ENCODE measurements at places on chromosomes 4 and X.

- DNase-seq, result no peak
Observed at GRCh38 chr4:120218981-120219380, 152.3 kb upstream of the MAD2L1 start.

- DNase-seq, result no peak
Observed at GRCh38 chr4:18608908-18609533, 587.5 kb upstream of the LCORL start.

- no peak for DNase-seq
Observed at GRCh38 chr4:182768838-182769237, 148.3 kb downstream of the DCTD start.

GRCh38 chr4:112031712-112032328, 113.4 kb upstream of the FAM241A start:
- DNase-seq, result no peak

DNA sequence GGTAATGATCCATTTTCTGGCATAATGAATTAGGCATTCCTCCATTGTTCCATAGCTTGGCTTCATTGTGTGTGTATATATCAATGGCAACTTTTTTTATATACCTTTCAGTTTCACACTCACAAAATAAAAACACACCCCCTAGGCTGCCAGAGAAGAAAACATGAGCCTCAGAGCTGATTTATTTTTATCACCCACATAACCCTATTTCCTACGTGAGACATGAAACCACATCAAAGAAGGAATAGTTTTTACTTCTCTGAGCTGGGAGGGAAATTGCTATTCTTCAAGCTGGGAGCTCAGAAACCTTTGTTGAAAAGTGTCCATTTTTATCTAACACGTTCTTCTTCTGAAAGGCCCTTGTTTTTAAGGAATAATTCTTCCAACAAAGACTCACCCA, 126.7 kb upstream of the RAI2 start:
- no peak for DNase-seq

DNA sequence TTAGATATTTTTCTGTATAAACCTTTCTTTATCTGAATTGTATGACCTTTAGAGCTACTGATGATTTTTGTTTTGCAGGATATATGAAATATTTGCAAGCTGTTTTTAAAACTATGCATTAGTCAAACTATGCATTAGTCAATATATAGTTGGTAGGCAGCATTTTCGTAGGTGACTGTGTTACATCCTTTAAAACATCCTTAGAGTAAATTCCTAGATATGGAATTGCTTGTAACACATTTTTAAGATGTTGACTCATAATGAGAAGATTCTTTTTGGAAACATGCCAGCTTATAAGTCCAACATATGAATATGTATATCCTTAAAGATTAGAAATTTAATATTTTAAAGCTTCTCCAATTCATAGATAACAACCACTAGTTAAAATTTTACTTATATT, 1768.5 kb downstream of the PCDH7 start:
- DNase-seq, result no peak

Measured in activated naive CD8-positive, alpha-beta T cell treated with anti-CD3 and anti-CD28 coated beads, Interleukin-2, amount 10 ng/mL, durations not matched to agents 7 days and 5 days (primary cell).